ENCODE measurements at places on chromosomes 16 and 17.

DNA sequence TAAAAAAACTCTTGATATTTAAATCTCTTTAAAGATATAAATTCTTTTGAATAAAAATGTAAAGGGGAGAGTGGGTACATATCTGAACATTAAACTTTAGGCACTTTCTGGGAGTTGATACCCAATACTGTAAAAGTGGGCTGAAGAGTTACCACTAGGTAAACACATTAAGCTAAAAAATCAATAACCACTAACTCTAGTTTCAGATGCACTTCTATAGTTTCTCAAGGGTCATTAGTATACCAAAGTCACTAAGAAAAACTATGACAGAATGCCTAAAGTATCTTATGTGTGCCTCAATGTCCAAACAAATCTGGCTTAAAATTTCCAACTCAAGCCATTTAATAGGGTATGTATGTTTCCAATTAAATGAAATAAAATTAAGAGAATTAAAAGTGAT is 13.1 kb upstream of the CFDP1 start:
- DNase-seq = no peak

GRCh38 chr16:30904114-30904780 is 7.8 kb downstream of the CTF1 start:
- peak; percentile 23 for DNase-seq

GRCh38 chr16:58128181-58128631 is 975 bp downstream of the CFAP20 start:
- no peak for DNase-seq

GRCh38 chr16:83619381-83620150 is 188.2 kb upstream of the HSBP1 start:
- DNase-seq = no peak

- no peak for DNase-seq
Measured at GRCh38 chr16:29996766-29997250, 767 bp downstream of the INO80E start.

DNA sequence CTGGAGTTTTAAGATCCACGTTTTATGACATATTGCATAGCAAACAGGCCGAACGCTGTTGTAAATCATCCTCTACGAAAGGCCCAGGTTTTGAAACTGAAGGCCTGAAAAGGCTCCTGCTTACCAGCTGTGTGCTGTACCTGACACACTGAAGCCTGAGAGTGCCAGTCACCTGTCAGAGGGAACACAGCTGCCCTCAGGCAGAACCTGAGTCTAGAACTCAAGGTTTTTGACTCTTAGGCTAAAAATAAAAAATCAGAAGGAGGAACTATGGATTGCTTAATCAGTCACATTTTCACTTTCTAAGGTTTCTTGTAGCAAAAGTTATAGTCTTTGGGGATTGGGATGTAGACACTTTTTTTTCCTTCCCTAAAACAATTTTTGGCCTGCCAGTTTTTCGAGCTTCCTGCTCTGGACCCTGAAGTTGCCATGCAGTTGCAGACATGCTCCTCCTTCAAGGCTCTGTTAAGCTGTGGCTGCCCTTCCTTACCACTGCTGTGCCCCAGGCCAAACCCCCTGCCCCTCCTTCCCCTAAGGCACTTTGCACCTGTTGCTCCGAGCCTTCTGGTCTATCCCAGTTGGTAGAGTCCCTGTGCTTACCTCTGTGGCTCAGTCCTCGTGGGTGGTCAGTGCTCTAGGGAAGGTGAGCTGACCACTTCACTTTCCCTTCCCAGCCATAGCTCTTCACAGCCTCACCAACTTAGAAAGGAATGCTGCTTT is 56.6 kb downstream of the TENT4B start:
- DNase-seq = no peak

DNA sequence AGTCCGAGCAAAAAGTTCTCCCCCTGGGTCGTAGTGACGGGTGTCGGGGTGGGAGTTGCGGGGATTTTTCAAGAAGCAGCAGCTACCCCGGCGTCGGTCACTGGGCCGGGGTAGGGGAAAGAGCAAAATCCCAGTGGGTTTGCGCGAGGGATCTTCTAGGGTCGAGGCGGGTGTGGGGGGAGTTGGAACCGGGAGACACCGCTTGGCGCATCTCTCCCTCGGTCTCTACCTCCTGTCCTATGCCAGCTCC is 2.3 kb upstream of the UBTF start:
- peak; percentile 34 for DNase-seq

- no peak for DNase-seq
Measured at GRCh38 chr17:30207655-30208054, 27.8 kb downstream of the SLC6A4 start.

- no peak for DNase-seq
Measured at GRCh38 chr17:31274252-31274651, 22.8 kb downstream of the OMG start.

DNA sequence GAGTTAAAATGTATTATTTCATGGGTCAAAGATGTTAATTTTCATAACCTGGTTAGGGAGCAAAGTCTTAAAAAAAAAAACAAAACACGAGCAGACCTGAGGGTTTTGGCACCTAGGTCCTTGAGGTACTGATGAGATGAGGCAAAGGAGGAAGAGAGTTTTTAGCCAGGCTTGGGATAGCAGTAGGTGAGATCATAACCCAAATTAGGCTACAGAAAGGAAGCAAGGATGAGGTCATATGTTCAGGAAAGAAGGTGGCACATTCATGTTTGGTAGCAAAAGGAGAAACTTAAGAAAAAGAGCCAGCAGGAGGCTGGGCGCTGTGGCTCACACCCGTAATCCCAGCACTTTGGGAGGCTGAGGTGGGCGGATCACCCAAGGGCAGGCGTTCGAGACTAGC is 2.8 kb downstream of the ATXN1L start:
- no peak for DNase-seq

- DNase-seq = no peak
Measured at GRCh38 chr17:45939395-45939794, 45.0 kb downstream of the MAPT start.

GRCh38 chr17:75472119-75472518 is 15.7 kb downstream of the TMEM94 start:
- DNase-seq = no peak

DNA sequence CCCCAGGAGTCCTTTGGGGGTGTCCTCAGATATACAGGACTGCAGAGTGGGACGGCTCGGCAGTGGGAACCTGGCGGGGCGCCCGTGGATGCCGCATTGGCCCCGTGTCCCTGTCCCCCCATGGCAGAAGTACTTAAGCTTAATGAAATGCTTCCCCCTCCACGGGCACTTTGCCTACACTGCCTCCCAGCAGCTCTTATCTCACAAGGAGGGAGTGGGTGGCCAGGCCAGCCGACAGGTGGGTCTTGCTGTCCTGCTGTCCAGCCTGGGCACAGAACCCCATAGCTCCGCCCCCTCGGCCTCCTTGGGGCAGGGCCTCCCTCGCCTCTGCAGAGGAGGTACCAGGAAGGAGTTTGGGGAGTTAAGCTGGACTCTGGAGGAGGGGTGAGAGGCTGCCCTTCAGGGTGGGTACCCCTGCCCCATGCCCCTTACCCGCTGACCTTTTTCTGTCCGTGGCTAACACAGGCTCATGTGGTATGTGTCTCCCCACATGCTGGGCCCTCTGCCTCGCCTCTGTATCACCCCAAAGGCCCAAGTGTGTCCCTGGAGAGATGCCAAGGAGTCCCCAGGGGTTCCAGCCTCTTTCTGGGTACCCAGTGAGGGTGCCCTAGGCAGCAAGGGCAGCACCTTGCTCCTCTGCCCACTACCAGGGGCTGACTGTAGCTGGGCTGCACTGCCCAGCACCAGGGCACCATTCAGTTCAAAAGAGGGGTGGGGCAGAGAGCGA is 8.7 kb downstream of the THRA start:
- DNase-seq = no peak

- no peak for DNase-seq
Measured at GRCh38 chr17:44559634-44560554, 2.6 kb downstream of the FZD2 start.

- DNase-seq = no peak
Measured at GRCh38 chr17:74571621-74572270, 4.4 kb upstream of the CD300H start.

DNA sequence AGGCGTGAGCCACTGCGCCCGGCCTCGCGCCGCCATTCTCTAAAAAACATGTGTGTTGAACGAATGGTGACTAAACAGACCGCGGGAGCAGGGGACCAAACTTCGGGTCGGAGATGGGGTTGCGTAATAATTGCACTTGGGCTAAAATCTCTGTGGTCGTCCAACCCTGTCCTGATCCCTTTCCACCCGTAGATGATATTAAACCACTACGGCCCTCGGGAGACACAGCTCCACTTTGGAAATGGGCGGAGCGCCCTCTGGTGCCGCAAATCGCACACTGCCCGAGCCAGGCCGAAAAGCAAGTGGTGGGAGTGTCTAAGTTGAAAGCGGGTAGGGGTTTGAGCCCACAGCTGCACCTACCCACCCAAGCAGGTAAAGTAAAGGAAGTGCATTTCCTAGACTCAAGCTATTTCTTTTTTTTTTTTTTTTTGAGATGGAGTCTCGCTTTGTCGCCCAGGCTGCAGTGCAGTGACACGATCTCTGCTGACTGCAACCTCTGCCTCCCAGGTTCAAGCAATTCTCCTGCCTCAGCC is 17.0 kb downstream of the CAVIN1 start:
- peak; percentile 89 for DNase-seq

GRCh38 chr17:7004398-7005253 is 7.8 kb upstream of the RNASEK start:
- no peak for DNase-seq

- DNase-seq = no peak
Measured at GRCh38 chr16:8271344-8271743, 319.0 kb downstream of the TMEM114 start.

- no peak for DNase-seq
Measured at GRCh38 chr17:44197980-44198720, 1.5 kb downstream of the ATXN7L3 start.

GRCh38 chr16:80006241-80007215 is 406.0 kb upstream of the MAF start:
- DNase-seq = no peak

GRCh38 chr17:45905814-45906213 is 11.5 kb downstream of the MAPT start:
- no peak for DNase-seq

DNA sequence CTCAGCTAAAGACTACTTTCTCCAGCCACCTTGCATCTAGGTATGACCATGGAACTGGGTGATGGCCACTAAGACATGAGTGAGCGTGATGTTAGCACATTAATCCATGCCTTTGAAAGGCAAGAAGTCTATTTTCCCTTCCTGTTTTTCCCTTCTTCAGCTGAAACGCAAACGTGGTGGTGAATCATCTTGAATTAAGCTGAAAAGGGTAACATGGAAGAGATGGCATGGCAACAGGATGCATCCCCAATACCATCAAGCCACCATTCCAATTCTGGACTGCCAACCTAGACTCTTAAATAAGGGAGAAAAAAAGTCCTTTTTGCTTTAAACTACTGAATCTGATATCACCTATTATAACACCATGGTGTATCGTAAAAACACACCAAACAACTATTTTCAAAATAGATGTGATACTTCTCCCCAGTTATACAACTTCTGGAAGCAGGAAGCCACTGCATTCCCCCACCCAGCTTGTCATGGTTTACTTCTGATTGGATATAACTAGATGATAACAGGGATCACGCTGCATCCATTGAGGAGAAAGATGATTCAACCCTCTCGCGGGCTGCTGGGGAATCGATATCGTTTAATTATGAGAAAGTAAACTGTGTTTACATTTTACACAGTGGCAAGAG is 368.6 kb downstream of the CDH13 start:
- no peak for DNase-seq

DNA sequence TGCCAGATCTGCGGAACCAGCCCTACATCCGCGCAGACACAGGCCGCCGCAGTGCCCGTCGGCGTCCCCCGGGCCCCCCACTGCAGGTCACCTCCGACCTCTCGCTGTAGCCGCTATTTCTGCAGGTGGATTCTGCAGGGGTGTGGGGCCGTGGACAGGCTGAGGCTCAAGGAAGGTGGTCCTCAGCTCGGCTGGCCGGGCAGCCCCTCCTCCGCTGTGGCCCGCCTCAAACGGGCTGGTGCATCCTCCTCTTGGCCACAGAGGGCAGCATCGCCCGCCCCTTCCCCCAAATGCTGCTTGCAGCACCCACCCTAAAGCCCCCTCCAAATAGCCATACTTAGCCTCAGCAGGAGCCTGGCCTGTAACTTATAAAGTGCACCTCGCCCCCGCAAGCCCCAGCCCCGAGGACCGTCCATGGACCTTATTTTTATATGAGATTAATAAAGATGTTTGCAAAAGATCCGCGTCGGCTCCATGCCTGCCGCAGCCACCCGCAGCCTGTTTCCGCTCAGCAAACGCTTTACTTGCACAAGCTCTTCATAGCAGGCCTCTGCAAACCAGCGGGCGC is 14.9 kb downstream of the SPATA32 start:
- DNase-seq = peak; percentile 89

DNA sequence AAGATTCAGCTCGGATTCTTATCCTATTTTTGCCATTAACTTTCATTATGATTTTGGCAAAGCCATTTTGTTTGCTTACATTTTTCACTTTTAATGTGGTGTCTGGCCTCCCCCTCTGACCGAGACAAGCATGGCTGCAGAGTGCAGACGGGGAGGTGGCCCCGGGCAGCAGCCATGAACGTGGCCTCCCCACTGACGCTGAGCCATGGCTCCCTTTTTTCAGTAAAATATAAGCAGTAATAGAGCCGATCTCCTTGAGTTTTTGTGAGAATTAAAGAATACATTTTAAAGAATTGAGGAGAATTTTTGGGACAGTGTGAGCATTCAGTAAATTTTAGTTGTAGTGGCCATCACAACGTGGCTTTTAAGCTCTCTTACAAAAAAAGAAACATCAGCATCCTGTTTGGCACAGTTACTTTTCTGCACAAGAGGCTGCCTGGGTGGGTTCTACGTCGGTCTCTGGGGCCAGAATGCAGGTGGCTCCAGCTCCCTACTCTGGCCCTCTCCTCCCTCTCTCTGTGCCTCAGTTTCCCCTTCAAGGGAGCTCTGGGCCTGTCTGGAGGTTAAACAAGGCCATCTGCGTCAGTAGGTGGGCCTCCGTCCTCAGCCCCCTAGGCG is 68.8 kb upstream of the ZNF750 start:
- no peak for DNase-seq
